ENCODE measurements at places on chromosomes 3 and 15. TPM values are rescaled to one million over a fixed set of nuclear protein-coding genes. Genes with fewer than 3 reads are reported as not detected.

GRCh38 chr3:25423780-25424588 lies 4.1 kb upstream of the RARB start:
- DNase-seq: no peak
- peaks cover 10% of the 10 kb centered on the region for H3K4me1 ChIP-seq
- H3K36me3 ChIP-seq: no peaks in the 10 kb centered on the region
- H3K27me3 ChIP-seq: peaks cover 29% of the 10 kb centered on the region
- H3K4me3 ChIP-seq: no peak overlapping the region

GRCh38 chr3:167958141-167958540 lies 137.6 kb downstream of the GOLIM4 start:
- no peaks in the 10 kb centered on the region for H3K4me1 ChIP-seq
- no peak for DNase-seq
- no peak overlapping the region for H3K4me3 ChIP-seq
- no peak overlapping the region for H3K27ac ChIP-seq

RASL12 gene
- not detected for total RNA-seq

CTXN2 gene
- not detected for total RNA-seq

GRCh38 chr15:55633731-55634130 lies 45.6 kb upstream of the PYGO1 start:
- no peak overlapping the region for H3K27ac ChIP-seq
- no peak overlapping the region for H3K4me3 ChIP-seq
- no peaks in the 10 kb centered on the region for H3K4me1 ChIP-seq

DNAH12 gene
- 0.21 TPM for total RNA-seq
